ENCODE measurements at places on chromosomes 12 and 14.

GRCh38 chr12:132300789-132301722, 28.3 kb downstream of the GALNT9 start:
- DNase-seq, result no peak

DNA sequence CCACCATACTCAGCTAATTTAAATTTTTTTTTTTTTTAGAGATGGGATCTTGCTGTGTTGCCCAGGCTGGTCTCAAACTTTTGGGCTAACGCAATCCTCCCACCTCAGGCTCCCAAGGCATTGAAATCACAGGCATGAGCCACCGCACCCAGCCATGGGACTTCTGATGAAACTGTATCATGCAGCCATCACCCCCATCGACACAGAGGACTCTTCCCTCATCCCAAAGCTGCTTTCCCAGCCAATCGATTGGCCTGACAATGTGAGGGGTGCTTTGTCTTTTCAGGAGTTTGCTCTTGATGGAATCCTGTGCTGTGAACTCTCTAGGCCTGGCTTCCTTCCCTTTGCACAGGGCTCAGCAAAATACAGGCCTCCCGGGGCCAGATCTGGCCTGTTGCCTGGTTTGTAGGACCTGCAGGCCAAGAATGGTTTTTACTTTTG, 59.6 kb upstream of the NCOR2 start:
- DNase-seq, result no peak

DNA sequence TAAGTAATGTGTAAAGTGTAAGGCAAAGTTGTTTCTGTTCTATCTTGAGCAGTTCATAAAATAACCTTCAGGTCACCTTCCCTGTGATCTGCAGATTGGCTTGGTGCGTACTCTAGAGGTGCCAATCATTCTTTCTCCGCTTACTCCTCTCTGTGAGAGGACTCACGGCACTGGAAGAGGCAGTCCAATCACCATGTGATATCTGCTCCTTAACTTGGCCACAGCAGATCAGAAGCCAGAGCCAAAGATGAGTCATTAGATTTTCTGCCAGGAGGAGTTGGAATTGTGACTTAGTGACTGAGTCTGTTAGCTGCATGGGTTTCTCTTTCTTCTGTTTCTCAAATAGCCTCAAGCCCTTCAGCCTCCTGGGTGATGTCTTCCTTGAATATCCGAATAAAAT, 165.5 kb downstream of the SLC41A2 start:
- peak; percentile 9 for DNase-seq

- no peak for DNase-seq
These were observed 20.2 kb upstream of the FUT8 start for GRCh38 chr14:65392296-65392695.

GRCh38 chr12:77686760-77687159, 143.9 kb upstream of the NAV3 start:
- no peak for DNase-seq

- DNase-seq, result no peak
These were observed 376.4 kb downstream of the SNAPC1 start for GRCh38 chr14:62138593-62138992.

- DNase-seq, result no peak
These were observed 108.4 kb downstream of the BRMS1L start for GRCh38 chr14:35934499-35934898.

- DNase-seq, result no peak
These were observed 5.4 kb downstream of the SERPINA1 start for GRCh38 chr14:94382716-94383596.

- peak; percentile 69 for DNase-seq
These were observed 3.1 kb downstream of the ENTPD5 start for GRCh38 chr14:74015963-74016362.

DNA sequence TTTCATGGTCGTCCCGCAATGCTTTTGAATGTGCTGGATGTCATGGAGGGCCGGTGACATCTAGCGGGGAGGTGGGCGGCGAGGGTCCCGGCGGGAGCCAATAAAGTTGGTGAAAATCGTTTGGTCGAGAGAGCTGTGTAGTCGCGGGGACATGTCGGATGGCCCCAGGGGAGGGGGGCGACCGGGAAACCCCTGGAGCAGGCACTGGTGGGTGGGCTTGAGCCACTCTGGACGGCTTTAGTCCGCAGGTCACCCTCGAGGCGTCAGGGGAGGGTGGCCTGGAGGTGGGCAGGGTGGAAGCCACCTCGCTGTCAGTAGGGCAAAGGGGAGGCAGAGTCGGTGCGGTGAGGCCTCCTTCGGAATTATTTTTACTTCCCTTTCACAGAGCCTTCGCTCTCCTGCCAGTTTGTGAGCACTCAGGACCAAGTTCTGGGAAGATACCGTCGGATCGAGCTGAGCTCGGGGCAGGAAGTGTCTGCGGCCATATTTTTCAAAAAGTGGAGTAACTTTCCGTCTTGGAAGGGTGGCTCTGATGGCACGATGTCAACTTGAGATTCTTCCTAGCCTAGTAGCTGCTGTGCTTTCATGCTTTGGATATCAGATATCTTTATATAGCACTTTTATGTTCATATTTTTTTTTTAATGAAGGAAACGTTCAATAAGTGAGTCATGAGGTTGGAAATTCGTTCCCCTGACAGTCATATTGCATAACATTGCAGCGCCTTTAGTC, 28.2 kb downstream of the WBP11 start:
- DNase-seq, result peak; percentile 64

DNA sequence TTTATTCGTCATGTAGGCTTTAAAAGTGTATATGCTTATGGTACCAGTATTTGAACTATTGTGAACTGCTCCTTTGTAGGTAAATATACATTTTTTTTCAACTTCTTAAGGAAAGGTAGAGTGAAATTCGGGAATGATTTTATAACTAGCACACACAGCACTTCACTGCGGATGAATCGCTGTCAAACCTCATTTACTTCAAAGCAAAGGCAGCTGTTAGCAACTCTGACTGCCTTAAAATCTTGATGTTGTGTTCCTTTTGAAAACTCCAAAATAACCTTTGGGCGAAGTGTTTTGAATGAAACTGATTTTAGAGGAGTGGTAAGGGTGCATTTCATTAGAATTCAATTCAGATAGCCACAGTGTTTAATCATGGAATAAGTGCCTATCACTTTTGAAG, 95.8 kb downstream of the GLT1D1 start:
- DNase-seq, result no peak

DNA sequence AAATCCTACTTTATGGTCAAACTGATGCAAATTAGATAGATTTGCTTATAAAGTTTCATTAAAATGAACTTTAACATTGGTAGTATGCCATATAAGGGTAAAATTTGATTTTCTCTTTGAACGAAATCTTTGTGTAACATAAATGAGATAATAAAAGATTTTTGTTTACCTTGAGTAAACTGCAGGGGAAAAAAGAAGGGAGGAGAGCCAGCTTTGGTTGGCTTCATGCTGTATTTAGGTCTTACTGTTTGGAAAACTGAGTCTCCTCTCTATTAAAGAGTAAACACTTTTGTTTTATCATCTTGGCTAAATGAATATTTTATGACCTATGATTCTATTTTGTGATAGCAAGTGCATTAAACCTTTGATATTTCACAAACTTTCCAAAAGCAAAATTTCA, 267.6 kb downstream of the IPO8 start:
- no peak for DNase-seq

DNA sequence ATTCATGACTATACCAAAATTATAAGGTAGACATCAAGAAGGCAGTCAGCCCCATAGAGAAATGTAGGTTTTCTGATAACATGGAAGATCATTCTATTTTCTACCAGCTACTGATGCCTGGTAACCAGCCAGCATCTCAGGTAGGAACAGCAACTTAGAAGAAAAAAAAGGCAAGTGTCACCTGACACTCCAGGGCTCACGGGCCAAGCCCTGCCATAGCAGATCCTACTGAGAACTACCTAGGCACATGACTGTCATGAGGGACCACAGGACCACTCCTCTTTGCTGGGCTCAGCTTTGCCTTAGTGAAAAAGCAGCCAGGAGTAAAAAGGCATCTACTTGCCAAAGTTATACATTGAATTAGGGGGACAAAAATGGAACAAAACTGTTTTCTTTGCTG, 33.4 kb downstream of the CORO1C start:
- no peak for DNase-seq

- peak; percentile 98 for DNase-seq
These were observed 28.8 kb downstream of the RPGRIP1 start for GRCh38 chr14:21308479-21309237.

GRCh38 chr14:75702122-75702521, 41.1 kb downstream of the TTLL5 start:
- no peak for DNase-seq

DNA sequence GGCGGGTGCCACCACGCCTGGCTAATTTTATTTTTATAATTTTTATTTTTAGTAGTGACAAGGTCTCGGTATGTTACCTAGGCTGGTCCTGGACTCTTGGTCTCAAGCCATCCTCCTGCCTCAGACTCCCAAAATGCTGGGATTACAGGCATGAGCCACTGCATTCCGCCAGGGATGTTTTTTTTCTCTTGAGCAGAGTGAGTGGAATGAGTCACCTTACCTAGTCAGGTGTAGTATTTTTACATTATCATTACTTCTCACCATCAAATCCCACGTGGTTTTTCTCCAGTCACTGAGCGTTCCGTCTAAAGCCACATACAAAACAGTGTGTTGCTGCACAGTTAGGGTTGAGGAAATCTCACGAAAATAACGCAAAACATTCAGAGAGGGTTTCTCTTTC, 870 bp upstream of the TBPL2 start:
- DNase-seq, result no peak

GRCh38 chr12:388541-389141, 479 bp downstream of the KDM5A start:
- DNase-seq, result peak; percentile 60

DNA sequence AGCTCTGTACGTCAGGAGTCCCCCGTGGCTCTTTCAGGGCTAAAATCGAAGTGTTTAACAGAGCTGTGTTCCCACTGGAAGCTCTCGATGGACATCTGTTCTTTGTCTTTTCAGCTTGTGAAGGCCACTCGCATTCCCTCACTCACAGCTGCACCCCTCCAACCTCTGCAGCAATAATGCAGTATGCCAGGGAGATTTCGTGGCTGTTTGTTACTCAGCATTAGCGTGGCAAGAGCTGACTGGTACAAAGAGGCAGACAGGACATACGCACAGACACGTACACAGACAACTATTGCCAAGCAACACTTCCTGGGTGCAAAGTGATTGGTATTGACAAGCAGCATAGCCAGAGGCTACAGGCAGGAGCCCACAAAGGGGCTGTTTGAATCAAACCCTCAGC, 11.8 kb upstream of the FBXO21 start:
- DNase-seq, result no peak

GRCh38 chr12:123398550-123399254, 14.8 kb downstream of the KMT5A start:
- DNase-seq, result no peak

DNA sequence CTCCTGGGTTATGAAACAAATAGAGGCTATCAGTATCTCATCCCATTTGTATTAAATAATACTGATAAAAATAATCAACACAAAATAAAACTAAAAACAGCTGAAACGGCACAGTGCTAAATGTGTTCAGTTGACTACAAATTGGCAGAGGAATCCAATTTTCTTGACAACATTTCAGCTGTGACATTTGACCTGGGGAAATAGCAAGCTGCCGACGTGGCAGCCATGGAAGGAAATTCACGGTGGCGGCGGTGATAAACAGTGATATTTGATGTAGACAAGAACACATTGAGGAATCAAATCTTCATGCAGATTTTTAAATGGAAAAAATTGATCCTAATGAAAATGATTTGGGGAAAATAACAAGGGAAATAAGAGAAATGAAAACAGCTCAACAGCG, 159.1 kb upstream of the RTL1 start:
- no peak for DNase-seq

GRCh38 chr12:104565606-104566243, 109.0 kb downstream of the CHST11 start:
- no peak for DNase-seq

- DNase-seq, result no peak
These were observed 368.4 kb upstream of the E2F7 start for GRCh38 chr12:77433799-77434198.

DNA sequence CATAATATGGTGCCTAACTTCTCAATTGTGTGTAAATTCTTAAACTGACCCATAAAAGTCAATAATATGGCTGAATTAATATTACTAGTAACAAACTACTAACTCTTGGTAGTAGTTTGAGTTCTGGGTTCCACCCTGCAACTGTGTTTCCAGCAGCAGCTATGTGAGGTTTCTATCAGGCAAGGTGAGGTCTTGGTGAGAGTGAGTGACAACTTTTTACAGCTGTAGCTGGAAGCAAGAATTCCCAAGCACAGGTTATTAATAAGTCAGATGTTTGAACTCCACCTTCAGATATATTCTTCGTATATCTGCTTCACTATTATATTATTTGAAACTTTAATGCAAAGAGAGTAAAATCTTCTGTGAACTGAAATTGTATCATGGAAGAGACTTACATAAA, 43.8 kb downstream of the MAP4K5 start:
- no peak for DNase-seq

DNA sequence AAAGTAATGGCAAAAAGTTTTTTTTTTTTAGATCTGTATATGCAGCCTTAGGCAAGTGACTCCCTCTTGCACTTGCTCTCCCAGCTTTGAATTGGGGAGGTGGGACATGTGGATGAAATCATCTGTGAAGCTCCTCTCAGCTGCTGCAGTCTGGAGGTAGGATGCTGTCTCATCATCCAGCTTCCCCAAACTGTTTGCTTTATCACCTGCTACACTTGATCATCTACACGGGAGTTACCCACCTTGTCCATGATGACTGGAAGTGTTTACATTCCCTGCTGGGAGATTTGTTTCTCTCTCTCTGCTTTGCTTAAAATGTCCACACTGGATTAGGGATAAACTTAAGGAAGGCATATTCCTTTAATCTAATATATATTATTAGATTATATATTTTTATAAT, 8.5 kb upstream of the FGF23 start:
- no peak for DNase-seq

Data from hematopoietic multipotent progenitor cell treated with erythropoietin and hydrocortisone succinate and interleukin-3 and kit ligand, for 8 days (in vitro differentiated cells).